ENCODE measurements at places on chromosomes 11 and 22.

GRCh38 chr11:66365711-66366619 lies 5.6 kb downstream of the SLC29A2 start:
- DNase-seq, result no peak

GRCh38 chr11:134125507-134125906 lies 56.6 kb downstream of the JAM3 start:
- DNase-seq, result no peak

DNA sequence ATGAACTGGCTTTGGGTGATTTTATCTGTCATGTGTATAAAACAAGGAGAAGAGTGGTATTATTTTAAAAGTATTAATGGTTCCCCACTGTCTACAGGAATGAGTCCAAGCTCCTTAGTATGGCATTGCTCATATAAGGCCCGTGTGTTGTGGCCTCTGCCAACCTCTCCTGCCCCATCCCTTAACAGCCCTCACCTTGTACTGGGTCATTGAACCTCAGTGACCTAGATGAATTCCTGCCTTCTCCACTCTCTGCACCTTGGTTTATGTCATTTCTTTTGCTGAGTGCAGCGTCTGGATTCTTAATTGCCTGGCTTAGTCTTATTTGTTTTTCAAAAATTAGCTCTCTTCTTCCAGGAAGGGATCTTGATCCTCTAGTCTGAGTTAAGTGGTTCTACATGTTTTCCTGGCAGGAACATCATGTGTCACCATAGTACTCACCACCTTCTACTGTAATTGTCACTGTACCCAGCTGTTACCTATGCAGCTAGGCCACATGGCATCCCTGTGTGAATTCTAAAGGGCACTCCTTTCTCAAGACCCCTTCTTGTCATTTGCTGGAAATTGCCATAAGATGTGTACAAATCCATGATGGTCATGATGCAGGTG lies 36.2 kb upstream of the POGLUT3 start:
- no peak for DNase-seq

- DNase-seq, result no peak
Observed at GRCh38 chr22:29461263-29461662, 18.8 kb upstream of the NEFH start.

DNA sequence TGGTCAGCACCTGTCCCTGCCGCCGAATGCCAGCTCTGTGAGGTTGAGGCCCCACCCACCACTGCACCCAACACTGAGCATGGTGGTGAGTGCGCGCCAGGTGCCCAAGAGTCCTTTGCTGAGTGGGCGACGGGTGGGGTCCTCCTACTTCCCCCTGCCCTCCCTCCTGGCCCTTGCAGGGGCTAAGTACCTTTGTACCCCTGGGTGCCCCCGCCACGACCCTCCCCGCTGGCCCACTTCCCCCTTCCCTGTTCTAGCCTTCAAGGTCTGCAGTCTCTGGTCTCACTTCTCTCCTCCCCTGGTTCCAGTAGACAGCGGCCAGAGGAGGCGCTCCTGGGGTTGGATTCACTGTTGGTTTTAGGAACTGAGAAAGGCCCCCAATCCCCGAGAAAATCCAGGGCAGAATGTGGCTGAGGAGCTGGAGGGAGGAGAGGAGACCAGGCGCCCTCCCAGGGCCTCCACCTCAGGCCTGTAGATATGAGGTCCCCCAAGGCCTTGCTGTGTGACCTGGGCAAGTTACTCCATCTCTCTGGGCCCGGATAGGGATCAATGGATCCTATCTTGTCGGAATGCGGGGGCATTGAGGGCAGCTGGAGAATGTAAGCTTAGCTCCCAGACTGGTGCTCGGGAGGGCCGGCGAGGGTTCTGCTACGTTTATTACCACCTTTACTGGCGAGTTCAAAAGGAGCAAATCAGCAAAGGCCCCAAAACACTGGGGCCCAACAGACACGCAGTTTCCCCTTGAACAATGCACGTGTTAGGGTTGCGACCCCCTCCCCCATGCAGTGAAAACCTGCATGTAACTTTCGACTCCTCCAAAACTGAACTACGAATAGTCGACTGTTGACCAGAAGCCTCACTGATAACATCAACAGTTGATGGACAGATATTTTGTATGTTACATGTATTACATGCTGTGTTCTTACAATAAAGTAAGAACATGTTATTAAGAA lies 31.9 kb upstream of the SMIM38 start:
- no peak for DNase-seq

- DNase-seq, result no peak
Observed at GRCh38 chr11:127492029-127492428, 491.5 kb upstream of the KIRREL3 start.

GRCh38 chr11:94271885-94272372 lies 32.5 kb upstream of the IZUMO1R start:
- DNase-seq, result no peak

DNA sequence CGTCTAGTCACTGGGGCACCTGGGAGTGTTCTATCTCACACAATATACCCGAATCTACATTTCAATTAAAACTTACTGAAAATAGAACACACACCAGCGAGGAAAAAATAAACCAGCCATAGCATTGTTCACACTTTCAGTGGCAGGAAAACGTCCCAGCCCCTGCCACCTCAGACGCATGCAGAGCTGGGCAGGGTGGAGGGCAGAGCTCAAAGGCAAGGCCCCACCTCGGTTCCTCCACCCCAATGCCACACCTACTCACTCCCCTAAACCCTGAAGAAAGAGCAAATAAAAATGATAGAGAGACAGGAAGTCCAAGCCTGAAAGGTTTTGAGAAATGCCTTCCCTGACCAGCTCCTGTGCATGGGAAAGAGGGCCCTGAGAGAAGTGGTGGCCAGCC lies 14.8 kb downstream of the B3GNT6 start:
- DNase-seq, result no peak

- no peak for DNase-seq
Observed at GRCh38 chr11:111982541-111983186, 42.5 kb upstream of the DLAT start.

DNA sequence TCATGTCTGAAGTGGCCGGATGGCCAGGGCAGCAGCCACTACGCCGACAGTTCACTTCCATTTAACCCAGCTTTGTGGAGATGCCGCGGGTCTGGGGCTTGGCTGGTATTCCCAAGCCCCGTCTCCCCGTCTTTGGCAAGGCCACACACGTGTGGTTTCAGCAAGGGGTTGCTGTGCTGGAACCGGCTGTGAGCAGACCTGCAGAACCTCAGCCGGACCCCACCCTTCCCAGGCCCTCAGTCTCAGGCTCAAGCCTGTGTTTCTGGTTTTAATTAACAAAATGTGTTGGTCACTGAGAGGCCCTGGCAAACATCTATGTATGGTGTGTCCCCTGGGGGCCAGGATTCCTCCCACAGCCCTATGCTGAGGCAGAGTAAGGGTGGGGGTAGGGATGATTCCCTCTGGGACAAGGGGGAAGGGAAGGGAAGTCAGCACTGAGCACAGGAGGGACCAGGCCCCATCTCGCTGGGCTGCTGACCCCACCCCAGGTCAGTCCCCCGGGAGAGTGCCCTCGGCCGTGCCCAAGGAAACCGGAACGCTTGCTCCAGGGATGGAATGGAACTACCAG lies 9.3 kb downstream of the OSBPL5 start:
- no peak for DNase-seq

DNA sequence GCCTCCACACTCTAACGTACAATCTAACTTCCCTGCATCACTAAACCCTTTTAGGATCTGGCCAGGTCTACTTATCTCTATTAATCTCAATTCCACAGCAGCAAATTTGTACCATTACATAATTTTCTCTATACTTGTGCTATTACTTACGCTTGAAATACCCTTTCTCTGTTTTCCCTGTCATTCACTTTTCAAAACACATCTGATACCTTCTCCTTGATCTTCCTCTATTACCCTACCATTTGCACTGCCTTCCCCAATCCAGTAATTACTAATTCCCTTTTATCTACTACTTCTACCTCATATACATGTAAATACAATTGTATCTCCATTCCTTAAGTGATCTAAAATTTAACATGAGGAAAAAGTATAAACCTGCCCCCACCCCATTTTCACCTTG lies 14.0 kb downstream of the CHORDC1 start:
- no peak for DNase-seq

DNA sequence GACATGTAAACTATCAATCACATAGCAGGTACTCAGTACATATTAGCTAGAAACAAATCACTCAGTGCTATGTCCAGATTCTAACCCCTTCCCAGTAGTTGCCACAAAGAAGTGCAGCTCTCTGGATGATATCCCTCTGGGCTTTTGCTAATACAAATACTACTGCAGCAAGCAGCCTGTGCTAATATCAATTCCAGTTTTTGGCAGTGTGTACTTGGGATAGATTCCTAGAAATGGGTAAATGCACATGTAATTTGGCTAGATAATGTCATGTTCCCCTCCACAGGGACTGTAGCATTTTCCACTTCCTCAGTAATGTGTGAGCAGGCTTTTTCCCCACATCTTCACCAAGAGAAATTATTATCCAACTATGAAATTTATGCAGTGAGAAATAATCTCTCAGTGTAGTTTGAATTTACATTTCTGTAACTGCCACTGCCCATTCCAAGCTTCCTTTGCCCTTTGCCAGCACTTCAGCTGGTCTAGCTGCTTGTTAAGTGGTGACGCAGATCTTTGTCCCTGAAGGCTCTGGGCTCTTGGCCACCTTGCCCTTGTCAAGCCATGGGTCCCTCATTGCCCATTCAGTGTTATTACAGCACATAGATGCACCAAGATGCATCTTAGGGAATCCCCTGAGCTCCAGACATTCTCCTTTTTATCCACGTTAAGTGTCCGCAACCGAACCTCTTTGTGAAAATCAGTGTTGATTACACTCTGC lies 107.1 kb upstream of the CLPB start:
- DNase-seq, result no peak

DNA sequence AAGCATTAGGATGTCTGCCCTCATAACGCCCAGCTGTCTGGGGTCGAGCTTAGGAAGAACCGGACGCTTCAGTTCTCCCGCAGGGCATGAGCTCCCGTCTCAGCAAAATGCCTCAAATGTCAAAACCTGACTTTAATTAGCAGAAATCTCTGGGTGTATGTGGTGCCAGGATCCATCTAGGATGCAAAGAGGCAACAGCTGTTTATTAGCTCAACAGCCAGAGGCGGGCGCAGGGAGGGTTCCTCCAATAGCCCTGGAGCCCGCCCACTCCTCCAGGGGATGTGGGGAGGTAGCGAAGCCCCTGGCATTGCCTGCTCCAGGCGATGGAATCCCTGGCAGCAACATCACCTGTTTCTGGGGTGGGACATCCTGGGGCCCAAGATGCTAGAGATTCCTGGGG lies 39.4 kb upstream of the RTL6 start:
- DNase-seq, result no peak

DNA sequence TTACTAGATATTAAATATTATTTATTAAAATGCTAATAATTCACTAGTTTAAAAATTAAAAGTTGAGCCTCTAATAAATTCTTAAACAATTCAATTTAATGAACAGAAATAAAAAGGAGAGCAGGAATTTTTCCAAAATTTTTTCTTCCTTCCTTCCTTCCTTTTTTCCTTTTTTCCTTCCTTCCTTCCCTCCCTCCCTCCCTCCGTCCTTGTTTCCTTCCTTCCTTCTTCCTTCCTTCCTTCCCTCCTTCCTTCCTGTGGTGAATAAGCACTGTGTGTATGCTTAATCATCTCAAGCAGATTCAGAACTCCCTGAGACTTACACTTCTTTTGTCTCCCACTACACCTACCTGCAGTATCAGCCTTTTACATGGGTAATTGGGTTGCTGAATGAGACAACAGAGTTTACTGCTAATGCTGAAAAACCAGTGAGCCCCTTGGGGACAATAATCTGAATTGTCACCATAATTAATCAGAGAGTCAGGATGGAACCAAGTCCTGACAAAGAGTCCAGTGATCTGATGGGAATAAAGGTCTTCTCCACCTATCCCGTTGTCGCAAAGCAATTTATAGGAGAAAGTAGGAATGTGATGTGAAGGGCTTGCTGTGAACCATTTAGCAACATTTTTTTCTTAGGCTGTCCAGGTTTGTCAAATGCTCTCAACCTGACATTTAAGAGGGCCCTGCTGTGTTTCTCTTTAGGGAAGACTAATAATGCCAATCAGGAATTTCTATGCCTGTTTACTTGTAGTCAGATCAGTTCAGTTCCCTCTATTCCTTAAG lies 58.1 kb upstream of the CEP295 start:
- no peak for DNase-seq

- DNase-seq, result no peak
Observed at GRCh38 chr11:57668434-57668782, 494 bp downstream of the ZDHHC5 start.

DNA sequence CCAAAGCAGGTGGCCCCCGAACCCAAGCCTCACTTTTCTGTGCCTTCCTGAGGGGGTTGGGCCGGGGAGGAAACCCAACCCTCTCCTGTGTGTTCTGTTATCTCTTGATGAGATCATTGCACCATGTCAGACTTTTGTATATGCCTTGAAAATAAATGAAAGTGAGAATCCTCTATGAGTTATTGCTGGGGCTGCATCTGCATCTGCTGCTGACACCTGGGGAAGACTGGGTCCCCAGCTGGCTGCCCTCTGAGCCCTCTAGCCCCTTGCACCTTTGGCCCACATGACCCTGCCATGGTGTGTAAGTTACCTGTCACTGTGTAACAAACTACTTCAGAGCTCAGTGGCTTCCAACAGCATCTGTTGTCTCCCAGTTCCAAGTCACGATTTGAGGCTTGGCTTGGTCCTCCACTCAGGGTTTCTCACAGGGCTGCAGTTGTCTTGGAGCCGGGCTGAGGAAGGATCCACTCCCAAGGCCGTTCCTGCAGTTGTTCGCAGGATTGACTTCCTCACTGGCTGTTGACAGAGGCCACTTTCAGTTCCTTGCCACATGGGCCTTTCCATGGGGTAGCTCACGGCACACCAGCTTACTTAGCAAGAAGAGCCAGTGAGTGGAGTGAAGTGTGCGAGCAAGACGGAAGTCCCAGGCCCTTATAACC lies 13.5 kb upstream of the UVRAG start:
- no peak for DNase-seq

DNA sequence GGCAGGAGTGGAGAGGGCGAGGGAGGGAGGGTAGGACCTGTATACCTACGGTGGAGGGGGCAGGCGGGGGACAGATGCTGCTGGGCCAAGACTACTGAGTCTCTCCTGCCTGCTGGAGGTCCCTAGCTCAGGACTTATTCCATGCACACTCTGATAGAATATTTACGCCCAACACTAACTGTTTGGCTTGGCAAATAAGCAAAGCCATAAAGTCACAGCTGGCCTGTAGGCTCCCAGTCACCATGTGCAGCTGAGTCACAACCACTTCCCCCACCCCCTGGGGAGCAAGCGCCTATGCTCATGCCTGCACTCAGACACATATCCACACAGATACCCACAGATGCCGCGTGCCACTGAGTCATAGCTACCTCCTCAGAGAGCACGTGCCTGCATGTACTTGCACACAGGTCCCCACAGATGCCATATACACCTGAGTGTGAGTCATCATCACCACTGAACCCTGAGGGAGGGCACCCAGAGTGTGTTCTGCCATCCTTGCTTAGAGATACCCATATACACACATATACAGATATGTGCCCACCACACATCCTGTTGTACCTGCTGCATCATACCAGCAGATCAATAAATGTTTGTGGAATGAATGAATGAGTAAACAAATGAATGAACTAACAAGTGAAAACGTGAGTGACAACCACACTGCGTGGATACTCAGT lies 95.8 kb downstream of the SWAP70 start:
- peak; percentile 78 for DNase-seq

DNA sequence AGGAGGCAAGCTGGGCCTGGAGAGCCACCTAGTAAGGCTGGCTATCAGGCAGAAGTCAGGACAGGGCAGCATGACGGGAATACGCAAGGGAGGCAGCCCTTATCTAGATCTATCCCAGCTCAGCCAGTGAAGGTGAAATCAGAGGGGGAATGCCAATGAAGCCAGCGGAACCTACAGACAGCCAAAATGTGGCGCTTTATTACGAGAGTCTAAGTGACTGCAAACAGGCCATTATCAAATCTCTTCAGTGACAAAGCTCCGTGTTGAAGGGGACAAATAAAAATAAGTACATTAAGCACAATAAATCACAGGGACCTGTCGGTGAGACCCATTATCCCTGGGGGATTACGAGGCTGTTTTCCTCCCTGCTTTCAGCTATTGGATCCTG lies 22.8 kb downstream of the LARGE1 start:
- DNase-seq, result no peak

All from uterus (tissue), 4 donors.